Liver (tissue), 10 donors: ENCODE measurements at places on chromosomes 12 and 14. TPM values are rescaled to one million over a fixed set of nuclear protein-coding genes. Genes with fewer than 3 reads are reported as not detected.

DNA sequence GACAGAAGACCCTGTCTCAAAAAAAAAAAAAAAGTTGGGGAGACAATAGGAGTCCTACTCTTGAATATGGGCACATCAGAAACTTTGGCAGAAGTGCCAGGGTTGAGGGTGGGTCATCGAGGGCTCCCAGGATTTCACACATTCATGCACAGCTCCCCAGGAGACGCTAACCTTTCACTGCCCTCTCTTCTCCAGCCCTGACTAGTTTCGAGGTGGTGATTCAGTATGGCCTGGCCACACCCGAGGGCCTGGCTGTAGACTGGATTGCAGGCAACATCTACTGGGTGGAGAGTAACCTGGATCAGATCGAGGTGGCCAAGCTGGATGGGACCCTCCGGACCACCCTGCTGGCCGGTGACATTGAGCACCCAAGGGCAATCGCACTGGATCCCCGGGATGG is 29.4 kb upstream of the LRP1-AS start:
- no peak for DNase-seq

DNA sequence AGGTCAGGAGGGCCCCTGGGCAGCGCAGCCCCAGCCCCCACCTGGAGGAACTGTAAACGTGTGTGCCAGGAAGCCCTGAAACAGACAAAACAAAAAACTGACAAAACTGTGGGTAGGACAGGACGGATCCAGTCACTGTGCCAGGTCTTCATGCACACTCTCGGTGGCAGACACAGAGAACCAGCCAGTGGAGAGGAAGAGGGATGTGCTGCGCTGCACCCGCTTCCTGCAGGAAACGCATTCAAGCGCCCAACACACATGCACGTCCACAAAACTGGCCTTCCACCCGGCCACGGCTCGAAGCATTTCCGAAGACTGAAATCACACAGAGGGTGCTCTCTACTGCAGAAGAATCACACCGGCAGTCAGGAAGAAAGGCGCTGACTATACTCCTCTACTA is 16.9 kb downstream of the BRF1 start:
- DNase-seq: no peak

DNA sequence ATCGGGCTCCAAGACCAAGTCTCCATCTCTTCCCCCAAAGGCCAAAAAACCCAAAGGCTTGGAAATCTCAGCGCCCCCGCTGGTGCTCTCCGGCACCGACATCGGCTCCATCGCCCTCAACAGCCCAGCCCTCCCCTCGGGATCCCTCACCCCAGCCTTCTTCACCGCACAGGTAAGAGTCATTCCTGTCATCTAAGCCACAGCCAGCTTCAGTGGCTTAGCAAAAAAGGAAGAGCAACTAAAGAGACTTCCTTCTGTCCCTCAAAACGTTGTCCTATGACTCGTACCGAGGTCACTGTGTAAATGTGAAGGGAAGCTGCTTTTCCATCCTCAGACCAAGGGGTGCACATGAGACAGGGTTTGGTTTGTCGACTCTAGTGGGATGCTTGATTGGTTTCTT is 53.4 kb downstream of the ELK3 start:
- DNase-seq: no peak

GRCh38 chr12:70667253-70667652 is 30.0 kb upstream of the PTPRB start:
- no peak for DNase-seq

GRCh38 chr12:81170072-81170471 is 92.2 kb downstream of the ACSS3 start:
- DNase-seq: no peak

GDF3 gene
- total RNA-seq: not detected
